ENCODE measurements at places on chromosomes 5 and 9.
A peak's percentile ranks its signal among the peaks of the same experiment; 100 is the strongest.

- DNase-seq = no peak
Observed at GRCh38 chr5:132013006-132013689, 1.7 kb upstream of the ACSL6 start.

- no peak for DNase-seq
Observed at GRCh38 chr9:93597142-93597706, 20.8 kb downstream of the PHF2 start.

DNA sequence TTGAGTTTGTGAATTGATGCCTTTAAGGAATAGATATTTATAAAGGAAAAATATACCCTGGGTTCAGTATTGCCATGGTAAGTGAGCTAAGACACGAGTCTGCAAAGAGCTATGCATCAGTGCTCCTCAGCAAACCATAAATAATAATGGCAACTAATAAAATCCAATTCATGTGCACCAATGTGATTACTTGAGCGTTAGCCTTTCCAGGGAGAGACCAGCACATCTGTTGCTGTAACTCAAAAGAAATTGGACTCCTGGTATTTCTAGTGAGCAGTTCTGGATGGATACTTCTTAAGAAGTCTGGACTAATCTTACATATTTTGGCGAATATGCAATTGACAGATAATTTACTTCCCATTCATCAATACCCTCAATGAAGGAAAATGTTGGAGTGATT is 373.3 kb downstream of the ARHGEF28 start:
- DNase-seq = no peak

- DNase-seq = no peak
Observed at GRCh38 chr9:124475868-124476690, 25.8 kb downstream of the ADGRD2 start.

- DNase-seq = no peak
Observed at GRCh38 chr5:73464016-73464745, 15.6 kb upstream of the FOXD1 start.

- DNase-seq = no peak
Observed at GRCh38 chr9:72486594-72486955, 34.8 kb upstream of the TMC1 start.

- DNase-seq = no peak
Observed at GRCh38 chr9:109499093-109499630, 1.1 kb upstream of the PTPN3 start.

GRCh38 chr5:147190331-147190730 is 44.5 kb upstream of the STK32A start:
- no peak for DNase-seq

- DNase-seq = no peak
Observed at GRCh38 chr5:143775258-143775657, 36.7 kb upstream of the HMHB1 start.

DNA sequence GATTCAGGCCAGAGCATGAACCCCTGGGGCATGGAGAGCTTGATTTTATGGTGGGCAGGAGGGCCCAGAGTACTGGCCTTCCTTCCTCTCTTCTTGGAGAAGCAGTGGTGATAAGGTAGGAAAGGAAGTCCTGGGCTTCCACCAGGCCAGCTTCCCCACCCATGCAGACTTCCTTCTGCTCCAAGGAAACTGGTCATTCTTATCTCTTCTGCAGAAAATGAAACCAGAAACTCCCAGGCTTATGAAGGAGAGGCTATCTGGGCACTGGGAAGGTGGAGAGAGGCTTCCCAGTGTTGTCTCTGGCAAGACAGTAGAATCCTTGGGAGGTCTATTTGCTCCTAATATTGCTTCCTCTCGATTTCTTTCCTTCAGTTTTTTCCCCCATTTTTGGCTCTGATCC is 110.5 kb upstream of the EQTN start:
- DNase-seq = no peak

- no peak for DNase-seq
Observed at GRCh38 chr9:86667307-86667706, 280.0 kb downstream of the GAS1 start.

- DNase-seq = peak; percentile 21
Observed at GRCh38 chr9:128098297-128099230, 29.0 kb downstream of the PTGES2 start.

GRCh38 chr9:99266255-99267023 is 44.4 kb downstream of the SEC61B start:
- peak; percentile 33 for DNase-seq

DNA sequence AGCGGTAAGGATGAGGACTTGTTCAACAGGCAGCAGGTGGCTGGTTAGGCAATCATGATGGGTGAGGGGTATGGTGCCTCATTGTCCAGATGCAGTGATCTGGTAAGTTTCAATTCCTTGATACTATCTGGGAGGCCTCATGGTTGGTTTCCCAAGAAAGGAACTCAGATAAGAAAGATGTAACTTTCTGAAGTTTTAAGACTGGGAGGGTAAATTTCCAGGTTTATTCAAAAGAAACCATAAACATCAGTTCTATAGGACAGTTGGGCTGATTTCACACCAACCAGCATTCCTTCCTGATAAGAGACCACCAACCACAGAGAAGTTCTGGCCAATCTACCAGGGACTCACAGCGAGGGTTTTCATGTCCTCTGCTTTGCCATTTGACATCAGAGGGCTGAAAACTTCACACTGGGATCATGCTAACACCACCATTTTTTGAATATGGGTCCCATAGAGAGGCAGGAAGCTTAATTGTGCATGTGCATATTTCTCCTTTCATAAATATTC is 773 bp upstream of the AGGF1 start:
- DNase-seq = no peak

GRCh38 chr9:105712773-105713172 is 18.4 kb downstream of the TMEM38B start:
- no peak for DNase-seq

- DNase-seq = no peak
Observed at GRCh38 chr5:138700581-138701362, 52.5 kb upstream of the CTNNA1 start.

DNA sequence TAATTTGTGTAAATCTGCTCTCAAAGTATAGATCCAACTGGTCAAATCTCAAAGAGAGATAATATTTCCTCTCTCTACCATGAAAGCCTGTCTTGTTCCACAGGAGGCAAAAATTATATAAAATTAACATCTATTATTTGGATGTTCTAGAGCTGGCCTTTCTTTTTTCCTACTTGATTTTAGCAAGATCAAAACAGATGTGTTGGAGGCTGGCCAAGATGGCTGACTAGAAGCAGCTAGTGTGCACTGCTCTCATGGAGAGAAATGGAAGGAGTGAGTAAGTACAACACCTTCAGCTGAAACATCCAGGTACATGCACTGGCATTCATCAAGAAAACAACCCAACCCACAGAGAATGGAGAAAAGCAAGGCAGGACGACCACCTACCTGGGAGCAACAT is 298.6 kb upstream of the SLC24A2 start:
- no peak for DNase-seq

- DNase-seq = no peak
Observed at GRCh38 chr9:122209451-122209850, 19.3 kb downstream of the LHX6 start.

DNA sequence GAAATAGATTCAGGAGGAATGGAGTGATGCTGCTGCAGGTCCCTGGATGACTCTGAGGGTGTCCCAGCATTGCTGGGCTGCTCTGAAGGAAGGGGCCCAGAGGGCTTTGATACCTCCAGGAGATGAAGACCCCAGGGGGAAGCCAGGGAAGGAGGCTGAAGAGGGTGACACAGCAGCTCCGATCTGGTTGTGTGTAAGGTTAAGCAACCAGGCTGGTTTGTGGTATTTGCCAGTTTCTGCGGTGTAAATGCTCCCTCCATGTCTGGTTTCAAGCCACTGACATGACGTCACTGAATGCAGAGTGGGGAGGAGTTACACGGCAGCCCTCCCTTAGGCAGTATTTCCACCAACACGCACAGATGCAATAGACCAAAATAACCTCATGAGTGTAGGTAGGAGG is 40.0 kb upstream of the ORM1 start:
- no peak for DNase-seq

DNA sequence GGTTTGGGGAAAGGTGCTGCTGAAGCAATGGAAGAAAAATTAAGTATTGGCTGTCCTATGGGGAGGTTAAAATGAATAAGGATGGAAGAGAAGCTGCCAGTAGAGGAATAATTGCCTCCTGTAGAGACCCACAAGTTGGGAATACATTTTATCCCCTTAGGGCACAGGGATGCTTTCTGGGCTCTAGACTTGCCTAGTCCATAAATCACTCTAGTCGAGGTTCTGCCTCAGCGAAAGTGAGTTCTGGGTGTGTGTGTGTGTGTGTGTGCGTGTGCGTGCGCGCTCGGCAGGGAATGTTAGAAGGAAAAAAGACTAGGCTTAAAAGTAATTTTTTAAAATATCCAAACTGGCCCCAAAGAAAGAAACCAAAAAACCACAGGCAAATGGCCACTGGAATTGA is 291.6 kb downstream of the DOCK8 start:
- no peak for DNase-seq

GRCh38 chr5:127834554-127834953 is 131.4 kb downstream of the CCDC192 start:
- no peak for DNase-seq

GRCh38 chr9:34793428-34793827 is 83.5 kb upstream of the CCL21 start:
- no peak for DNase-seq

DNA sequence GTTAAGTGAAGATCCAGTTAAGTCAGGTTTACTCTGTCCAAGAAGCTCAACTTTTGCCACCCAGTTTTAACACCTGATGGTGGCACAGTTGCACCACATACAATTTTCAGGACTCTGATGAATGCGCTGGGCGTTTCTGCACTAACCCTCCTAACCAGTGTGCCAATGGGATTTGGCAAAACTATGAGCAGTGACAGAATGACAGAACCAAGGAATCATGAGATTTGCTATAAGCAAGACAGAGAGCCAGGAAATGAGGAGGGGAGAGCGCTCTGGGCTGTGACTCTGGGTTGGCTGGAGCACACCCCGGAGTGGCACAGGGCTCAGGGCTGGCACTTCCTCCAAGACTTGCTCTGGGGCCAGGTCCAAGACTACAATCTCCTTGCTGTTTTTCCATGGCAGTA is 84.1 kb downstream of the SH3PXD2B start:
- no peak for DNase-seq

DNA sequence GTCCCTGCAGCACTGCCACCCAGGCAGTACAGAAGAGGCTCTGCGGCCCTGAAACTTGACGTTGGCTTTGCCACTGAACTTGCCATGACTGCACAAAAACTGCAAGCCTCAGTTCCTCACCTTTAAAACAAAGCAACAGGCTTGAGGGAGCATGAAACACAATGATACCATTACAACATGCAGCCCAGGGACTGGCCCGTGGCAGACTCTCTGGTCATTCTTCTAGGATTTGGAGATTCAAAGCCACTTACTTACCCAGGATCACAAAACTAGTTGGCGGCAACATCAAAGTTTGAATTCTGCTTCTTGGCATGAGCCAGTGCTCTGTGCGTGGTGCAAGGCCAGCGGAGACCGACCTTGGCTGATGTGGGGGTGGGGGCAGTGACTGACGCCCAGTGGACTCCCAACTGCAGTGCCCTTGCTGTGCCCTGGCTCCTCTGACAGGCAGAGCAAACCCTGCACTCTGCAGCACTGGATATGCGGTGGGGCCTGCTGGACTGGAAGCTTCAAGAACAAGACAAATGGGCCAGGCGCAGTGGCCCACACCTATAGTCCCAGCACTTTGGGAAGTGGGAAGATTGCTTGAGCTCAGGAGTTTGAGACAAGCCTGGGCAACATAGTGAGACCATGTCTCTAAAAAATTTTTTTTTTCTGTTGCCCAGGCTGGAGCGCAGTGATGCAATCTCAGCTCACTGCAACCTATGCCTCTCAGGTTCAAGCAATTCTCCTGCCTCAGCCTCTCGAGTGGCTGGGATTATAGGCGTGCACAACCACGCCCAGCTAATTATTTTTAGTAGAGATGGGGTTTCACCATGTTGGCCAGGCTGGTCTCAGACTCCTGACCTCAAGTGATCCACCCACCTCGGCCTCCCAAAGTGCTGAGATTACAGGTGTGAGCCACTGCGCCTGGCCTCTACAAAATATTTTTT is 18.9 kb downstream of the SQSTM1 start:
- no peak for DNase-seq

GRCh38 chr5:81819556-81820317 is 68.8 kb upstream of the SSBP2 start:
- no peak for DNase-seq

GRCh38 chr9:115146581-115147021 is 28.6 kb upstream of the TNC start:
- DNase-seq = no peak

GRCh38 chr9:21852754-21853153 is 50.3 kb downstream of the MTAP start:
- no peak for DNase-seq

DNA sequence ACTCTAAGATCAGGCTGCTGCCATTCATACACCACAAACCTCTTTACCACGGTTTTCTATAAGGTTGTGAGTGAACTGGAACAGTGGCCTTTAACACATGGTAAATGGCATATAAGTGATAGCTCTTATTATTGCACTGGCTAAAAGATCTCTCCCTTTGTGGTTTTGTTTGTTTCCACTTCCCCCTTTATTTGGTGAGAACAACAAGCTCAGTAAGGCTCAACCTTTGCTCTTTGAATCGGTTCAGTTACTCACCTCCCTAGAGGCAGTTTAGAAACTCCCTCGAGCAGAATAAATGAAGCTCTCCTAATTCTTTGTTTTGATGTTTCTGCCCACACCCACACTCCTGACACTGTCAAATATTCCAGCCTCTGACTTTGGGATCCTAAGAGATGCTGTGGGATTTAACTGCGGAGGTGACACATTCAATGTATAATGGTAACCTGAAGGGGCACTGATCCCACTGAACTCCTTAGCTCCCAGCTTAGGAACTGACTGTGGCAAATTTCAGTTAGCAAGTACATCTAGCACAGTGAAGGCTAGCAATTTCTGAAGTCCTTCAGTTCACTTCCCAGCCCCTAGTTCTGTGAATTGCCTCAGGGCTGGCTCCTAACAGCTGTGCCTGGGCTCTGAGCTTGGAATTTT is 22.5 kb upstream of the RAD23B start:
- no peak for DNase-seq

DNA sequence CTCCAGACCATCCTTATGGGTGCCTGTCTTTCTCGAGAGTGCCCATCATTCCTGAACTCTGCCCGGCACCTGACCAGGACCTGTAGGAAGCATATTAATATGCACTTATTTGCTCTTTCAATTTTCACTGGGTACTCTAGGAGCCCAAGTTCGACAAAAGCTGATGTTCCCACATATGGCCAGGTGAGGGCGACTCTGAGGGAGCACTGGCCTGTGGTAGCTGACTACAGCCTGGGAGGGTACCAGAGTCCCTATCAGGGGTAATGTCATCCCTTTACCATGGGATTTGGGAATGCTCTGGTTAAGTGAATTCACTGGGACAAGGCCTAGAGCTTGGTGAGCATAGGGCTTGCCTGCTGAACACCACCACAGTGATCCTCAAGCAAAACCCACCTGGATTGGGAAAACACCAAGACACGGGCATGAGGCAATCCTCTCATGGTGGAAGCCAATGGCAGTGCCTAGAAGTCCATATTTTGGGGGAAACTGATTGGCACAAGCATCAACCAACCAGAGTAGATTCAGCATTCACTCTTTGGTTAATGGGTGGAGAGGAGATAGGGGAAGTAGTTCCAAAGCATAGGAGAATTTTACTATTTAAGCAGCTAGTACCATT is 112.2 kb downstream of the MTX3 start:
- DNase-seq = peak; percentile 22
